ENCODE measurements at places on chromosomes 16 and 17. TPM values are rescaled to one million over a fixed set of nuclear protein-coding genes. Genes with fewer than 3 reads are reported as not detected.

FUS gene
- 79.6 TPM for total RNA-seq

CTRB2 gene
- total RNA-seq = not detected

ABCA8 gene
- 7.6 TPM for total RNA-seq

GLTPD2 gene
- not detected for total RNA-seq

UMOD gene
- total RNA-seq = not detected

RHBDL3 gene
- under 0.01 TPM for total RNA-seq

WFIKKN1 gene
- 0.25 TPM for total RNA-seq

ALOX12 gene
- total RNA-seq = 0.75 TPM

SLFN13 gene
- 5.0 TPM for total RNA-seq

CRYBA1 gene
- not detected for total RNA-seq

MRPL12 gene
- 8.6 TPM for total RNA-seq

PTGES3L gene
- 0.44 TPM for total RNA-seq

ATAD5 gene
- 5.8 TPM for total RNA-seq

ATP2C2 gene
- total RNA-seq = 0.12 TPM

All from uterine smooth muscle cell (primary cell).